ENCODE measurements at places on chromosomes 12 and 14. TPM values are rescaled to one million over a fixed set of nuclear protein-coding genes. Genes with fewer than 3 reads are reported as not detected.

Gene GALNT16
- total RNA-seq = 0.66 TPM

GRCh38 chr14:68753690-68754089 is 39.2 kb downstream of the ZFP36L1 start:
- ATAC-seq = no peak

DNA sequence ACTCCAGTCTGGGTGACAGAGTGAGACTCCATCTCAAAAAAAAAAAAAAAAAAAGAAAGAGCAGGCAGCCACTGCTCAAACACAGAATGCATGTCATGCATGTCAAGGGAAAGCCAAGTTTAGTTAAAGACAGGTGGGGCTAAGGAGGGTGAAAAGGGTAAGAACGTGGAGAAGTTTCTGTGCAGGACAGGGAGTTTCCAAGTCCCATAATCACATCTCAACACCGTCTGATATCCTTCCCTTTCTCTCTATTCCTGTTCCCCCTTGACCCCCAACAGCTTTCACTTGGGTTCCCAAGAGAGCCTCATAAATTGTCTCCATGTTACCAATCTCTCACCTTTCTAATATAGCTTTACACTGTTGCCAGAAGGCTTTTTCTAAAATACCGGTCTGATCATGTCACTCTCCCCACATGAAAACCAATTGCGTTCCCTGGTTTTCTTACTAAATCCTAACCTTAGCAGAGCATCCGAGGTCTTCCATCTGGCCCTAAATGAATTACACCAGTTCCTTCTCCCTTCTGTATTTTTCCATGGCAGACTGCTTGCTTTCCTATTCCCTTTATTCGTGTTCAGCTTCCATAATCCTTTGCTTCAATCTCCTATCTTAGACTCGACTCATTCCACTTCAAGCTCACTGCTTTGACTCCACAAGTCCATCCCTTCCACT is 37.0 kb downstream of the LIMA1 start:
- ATAC-seq = no peak

DNA sequence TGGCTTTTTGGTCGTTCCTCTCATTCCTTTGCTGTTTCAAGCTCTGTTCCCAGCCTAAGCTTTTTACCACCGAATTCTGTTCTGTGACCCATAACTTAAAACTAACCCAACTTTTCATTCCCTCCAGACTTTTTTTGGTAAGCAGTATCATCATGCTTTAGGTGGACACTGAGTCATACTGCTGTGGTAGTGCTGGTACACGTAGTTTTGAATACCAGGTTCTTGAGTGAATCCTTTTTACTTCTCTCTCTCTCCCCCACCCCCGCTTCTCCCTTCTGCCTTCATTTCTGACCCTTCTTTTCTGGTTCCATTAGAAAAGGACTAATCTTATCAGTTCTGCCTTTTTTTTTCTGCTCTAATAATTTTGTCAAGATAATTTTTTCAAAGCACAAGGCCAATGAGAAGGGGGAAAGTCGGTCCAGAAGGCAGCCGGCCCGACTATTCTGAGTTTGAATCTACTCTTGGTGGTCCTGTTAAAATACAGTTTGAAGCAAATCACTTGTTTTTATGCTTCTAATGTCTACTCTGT is 2.3 kb upstream of the MDM2 start:
- no peak for ATAC-seq

All from activated T-helper 17 cell treated with anti-CD3 and anti-CD28 coated beads, Interleukin-2, amount 50 U/mL, for 72 hours (primary cell).